ENCODE measurements at places on chromosomes 12 and 14.

DNA sequence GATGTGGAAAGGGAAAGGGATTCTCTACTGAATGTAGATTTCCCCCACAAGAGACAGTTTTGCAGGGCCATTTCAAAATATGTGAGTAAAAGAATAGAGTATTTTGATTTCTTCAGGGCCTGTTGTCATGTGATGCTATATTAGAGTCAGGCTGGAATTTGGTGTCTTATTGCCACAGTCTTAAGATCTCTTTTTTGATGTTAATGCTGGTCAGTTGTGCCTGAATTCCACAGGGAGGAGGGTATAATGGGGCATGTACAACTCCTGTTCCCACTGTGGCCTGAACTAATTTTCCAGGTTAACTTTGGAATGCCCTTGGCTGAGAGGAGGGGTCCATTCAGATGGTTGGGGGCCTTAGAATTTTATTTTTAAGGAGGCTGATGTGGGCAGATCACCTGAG, 111.0 kb upstream of the MAX start:
- no peak for DNase-seq

DNA sequence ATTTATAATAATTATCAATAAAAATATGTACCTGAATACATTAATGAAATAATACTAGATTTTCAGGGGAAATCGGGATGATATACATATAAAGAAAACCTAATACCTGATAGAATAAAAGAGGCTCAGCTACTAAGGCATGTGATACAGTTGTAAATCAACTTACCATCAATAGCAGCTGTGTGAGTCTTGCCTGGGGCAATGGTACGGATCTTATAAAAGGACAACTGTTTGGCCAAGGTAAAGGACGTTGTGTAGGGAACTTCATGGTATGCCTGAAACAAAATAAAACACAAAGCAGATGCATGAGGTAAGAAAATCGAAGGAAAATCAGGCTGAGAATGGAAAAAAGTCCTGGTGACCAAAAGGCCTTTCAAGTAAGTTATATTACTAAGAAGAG, 25.4 kb downstream of the NEK9 start:
- no peak for DNase-seq

GRCh38 chr12:96176575-96176974, 17.6 kb upstream of the ELK3 start:
- no peak for DNase-seq

DNA sequence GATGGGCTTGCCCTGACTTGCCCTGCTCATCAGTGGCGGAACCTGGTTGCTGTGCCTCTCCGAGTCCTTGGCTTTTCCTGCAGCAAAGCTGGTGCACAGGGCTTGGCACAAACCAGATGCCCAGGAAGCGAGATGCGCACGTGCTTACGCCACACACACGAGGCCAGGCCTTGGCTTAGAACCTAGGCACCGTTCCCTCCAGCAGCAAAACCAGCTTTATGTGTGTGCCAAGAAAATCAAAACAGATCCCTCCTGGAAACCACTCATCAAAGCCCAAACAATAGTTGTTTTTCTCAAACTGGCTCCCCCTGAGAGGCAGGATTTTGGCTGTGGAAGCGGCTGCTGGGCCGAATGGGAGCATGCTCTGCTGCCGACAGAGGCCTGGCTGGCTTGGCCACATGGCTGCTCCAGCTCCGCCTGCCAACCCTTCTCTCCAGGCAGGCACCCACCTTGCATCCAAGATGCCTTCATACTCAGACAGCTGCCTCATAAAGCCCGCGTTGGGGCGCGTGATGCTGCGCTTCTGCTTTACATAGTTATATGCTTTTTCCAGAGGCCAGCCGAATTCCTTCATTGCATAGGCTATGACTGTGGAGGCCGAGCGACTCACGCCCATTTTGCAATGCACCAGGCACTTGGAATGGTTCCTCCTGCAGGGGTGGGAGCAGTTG, 58.7 kb downstream of the SSH1 start:
- peak; percentile 69 for DNase-seq

DNA sequence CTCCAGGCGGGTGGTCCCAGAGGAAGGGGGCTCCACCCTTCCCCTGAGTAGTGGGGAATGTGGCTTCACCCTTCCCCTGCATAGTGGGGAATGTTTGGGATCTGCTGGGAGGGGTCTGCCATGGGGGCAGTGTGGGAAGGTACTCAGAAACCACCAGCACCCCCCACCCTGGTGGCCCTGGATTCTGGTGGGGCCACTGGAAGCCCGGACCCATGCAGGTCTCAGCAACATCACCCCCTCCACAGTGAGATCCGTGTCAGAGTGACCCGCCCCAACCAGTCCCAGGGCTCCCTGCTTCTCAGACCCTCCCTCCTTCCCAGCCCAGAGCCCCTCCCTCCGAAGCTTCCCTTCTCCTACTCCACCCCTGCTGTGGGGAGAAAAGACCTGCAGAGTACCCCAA, 30.3 kb upstream of the INF2 start:
- no peak for DNase-seq

- DNase-seq: no peak
Observed at GRCh38 chr14:54591461-54591860, 24.5 kb downstream of the SAMD4A start.

DNA sequence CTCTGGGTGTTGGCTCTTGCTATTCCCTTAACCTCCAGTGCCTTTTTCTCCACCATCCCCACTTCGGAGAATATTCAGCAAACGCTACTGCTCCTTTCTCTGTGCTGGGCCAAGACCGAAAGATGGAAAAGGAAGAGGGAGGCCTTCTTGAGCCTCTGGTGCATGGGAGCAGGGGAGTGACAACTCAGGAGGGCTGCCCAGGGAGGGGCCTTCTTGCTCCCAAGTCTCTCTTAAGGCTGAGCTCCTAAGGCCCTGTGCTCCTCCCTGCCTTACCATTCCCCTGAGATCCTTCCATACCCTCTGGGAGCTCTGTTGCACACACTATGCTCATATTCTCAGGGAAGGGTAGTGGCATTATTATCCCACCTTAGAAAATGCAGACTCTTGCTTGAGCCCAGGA, 34.9 kb downstream of the SH2B3 start:
- DNase-seq: no peak

- no peak for DNase-seq
Observed at GRCh38 chr14:67553547-67553946, 20.5 kb downstream of the PLEKHH1 start.

DNA sequence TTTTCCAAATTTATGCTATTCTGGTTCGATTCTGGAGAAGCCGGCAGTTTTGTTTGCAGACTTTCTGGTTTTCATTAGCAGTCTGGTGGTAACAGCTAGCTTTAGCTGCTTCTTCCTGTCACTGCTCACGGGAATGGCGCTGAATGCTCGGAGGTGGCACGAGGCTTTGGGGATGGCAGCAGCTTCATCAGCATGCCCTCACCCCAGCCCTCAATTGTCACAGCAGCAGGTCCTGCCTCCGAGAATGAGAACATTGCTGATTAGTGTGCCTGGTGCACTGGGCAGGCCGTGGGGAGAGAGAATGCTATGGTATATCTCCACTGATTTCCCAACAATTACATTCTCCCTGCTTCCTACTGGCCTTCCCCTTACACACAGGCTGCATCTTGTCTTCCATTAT, 73.6 kb downstream of the SAMD4A start:
- DNase-seq: no peak

DNA sequence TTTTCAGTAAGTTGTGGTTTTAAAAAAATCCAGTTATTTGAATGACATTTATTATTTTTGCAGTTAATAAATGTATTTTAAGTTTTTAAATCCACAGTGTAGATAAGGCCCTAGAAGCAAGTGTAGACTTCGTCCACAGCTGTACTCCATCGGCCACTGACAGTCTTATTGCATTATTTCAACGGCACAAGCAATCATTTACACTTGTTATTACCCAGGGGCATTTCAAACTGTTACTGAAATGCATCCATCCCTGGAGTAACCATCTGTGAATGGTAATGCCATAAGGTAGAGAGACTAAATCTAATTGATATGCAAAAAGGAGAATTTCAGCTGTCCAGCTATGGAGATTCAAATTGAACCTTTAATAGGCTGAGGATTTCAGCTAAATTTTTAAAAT, 48.4 kb downstream of the BICD1 start:
- DNase-seq: no peak

- DNase-seq: no peak
Observed at GRCh38 chr12:10741845-10742244, 18.7 kb upstream of the YBX3 start.

- DNase-seq: no peak
Observed at GRCh38 chr12:12960639-12961209, 8.8 kb upstream of the GPRC5D start.

DNA sequence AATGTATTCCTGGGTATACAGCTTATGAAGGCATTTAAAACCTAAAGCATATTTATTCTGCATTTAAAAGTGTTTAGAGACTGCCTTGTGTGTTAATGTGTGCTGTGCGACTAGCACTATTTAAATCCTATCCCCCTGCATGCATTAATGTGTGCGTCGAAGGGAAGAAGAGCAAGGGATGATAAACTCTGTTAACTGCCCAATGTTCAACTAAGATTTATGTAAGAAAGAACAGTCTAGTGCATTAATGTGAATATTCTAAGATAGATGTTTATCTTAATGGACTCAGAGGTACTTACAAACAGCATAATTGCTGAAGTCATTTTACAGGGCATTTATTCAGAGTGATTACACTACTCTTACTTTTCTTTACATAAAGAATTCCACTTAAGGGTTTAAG, 424.8 kb downstream of the DIO2 start:
- DNase-seq: no peak

GRCh38 chr14:30159374-30159773, 231.7 kb upstream of the PRKD1 start:
- peak; percentile 4 for DNase-seq

- no peak for DNase-seq
Observed at GRCh38 chr12:113591480-113591974, 119.9 kb upstream of the LHX5 start.

- no peak for DNase-seq
Observed at GRCh38 chr12:105449431-105449830, 118.9 kb downstream of the C12orf75 start.

GRCh38 chr14:56224229-56224628, 106.0 kb downstream of the PELI2 start:
- DNase-seq: no peak

GRCh38 chr14:74414403-74415114, 11.5 kb downstream of the SYNDIG1L start:
- DNase-seq: peak; percentile 28

DNA sequence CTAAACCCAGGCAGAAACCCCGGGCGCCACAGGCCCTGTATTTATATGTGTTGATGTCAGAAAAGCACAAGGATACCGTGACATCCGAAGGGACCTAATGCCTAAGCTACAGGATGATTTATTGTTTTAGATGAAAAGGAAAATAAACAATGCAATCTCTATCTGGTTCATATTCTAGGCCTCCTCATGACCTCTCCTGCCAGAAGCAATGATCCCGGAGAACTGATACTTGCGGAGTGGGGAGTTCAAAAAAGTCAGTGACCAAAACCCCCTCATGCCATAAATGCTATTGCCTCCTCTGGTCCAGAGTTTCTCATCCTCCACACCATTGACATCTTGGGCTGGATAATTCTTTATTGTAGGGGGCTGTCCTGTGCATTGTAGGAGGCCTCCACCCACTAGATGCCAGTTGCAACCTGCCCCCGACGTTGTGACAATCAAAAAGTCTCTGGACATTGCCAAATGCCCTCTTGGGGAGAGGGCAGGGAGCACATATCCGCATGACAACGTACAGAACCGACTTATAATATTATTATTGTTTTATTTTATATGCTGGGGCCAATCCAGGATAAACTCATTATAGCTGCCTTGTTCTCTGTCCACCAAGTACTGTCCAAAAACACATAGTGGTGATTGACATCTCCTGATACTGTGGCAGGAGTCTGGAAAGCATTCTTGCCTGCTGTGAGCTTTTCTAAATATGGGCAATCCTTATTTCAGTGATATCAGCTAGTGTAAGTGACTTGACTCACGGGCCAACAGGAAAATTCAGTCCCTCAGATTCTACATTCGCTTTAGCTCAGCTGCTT, 1.1 kb upstream of the CSRP2 start:
- peak; percentile 63 for DNase-seq

- no peak for DNase-seq
Observed at GRCh38 chr12:129657179-129657578, 246.6 kb downstream of the TMEM132D start.

GRCh38 chr14:33206981-33207380, 268.3 kb downstream of the NPAS3 start:
- DNase-seq: no peak

GRCh38 chr12:132003846-132004245, 54.1 kb downstream of the EP400 start:
- DNase-seq: peak; percentile 75

- DNase-seq: no peak
Observed at GRCh38 chr12:116876151-116876869, 4.9 kb downstream of the HRK start.

GRCh38 chr12:67701121-67701520, 52.6 kb downstream of the DYRK2 start:
- DNase-seq: peak; percentile 59

DNA sequence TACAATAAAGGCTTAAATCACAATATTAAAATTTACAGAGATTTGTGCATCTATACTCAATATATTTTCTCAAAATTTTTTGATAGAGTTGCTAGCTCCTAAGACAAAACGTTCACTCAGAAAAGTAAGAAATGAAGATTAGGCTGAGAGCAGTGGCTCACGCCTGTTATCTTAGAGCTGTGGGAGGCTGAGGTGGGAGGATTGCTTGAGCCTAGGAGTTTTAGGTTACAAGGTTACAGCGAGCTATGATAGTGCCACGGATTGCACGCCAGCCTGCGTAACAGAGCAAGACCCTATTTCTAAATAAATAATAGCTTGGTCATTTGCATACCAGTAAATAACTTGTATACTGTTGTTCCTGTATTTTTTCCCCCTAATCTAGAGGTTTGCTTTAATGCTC, 35.0 kb upstream of the CFL2 start:
- no peak for DNase-seq

- peak; percentile 98 for DNase-seq
Observed at GRCh38 chr14:61103541-61104339, 122.7 kb downstream of the SLC38A6 start.

Measured in fibroblast of skin of scalp (primary cell).